ENCODE measurements at places on chromosomes 1 and 21. TPM values are rescaled to one million over a fixed set of nuclear protein-coding genes. Genes with fewer than 3 reads are reported as not detected.

The SH2D1B gene
- not detected for total RNA-seq

The SLAMF6 gene
- total RNA-seq = not detected

The AMY1C gene
- not detected for total RNA-seq

The PIGM gene
- 5.0 TPM for total RNA-seq

The HORMAD1 gene
- not detected for total RNA-seq

The FMN2 gene
- total RNA-seq = 0.34 TPM

The ADORA3 gene
- total RNA-seq = not detected

The KCNJ9 gene
- not detected for total RNA-seq

The PADI1 gene
- 0.15 TPM for total RNA-seq

The SPATA21 gene
- not detected for total RNA-seq

The KCNK2 gene
- total RNA-seq = 14.1 TPM

The SHE gene
- 1.00 TPM for total RNA-seq

The CCDC18 gene
- total RNA-seq = 4.5 TPM

The IL10RB gene
- 43.0 TPM for total RNA-seq

The RRP1B gene
- 16.9 TPM for total RNA-seq

The SERPINC1 gene
- 0.15 TPM for total RNA-seq

The OR2T29 gene
- total RNA-seq = not detected

The PPP1R15B gene
- 28.0 TPM for total RNA-seq

The PAQR6 gene
- 1.4 TPM for total RNA-seq

The SELP gene
- total RNA-seq = not detected

The TMEM52 gene
- total RNA-seq = 0.33 TPM

The UQCRH gene
- 297 TPM for total RNA-seq

The CYYR1 gene
- total RNA-seq = not detected

The ASPM gene
- total RNA-seq = 22.7 TPM

The NPPA gene
- not detected for total RNA-seq

The AMY1B gene
- total RNA-seq = not detected

The KLHDC9 gene
- total RNA-seq = 1.5 TPM

The FMOD gene
- total RNA-seq = 0.36 TPM

The TEX38 gene
- not detected for total RNA-seq

The C1orf53 gene
- total RNA-seq = 4.3 TPM

The PSMD4 gene
- 172 TPM for total RNA-seq

The PADI4 gene
- not detected for total RNA-seq

The GJA4 gene
- total RNA-seq = not detected

The IL20 gene
- 0.31 TPM for total RNA-seq

The C1QB gene
- total RNA-seq = not detected

The ACTA1 gene
- not detected for total RNA-seq

The S100B gene
- total RNA-seq = 667 TPM

The ALDH4A1 gene
- total RNA-seq = 17.1 TPM

The SOX13 gene
- 42.9 TPM for total RNA-seq

The TMEM201 gene
- 23.1 TPM for total RNA-seq

The GPR37L1 gene
- total RNA-seq = not detected

The SH3BGR gene
- 1.00 TPM for total RNA-seq

The CYP4A22 gene
- total RNA-seq = not detected

The SDC3 gene
- 168 TPM for total RNA-seq

The SELL gene
- under 0.01 TPM for total RNA-seq

The STUM gene
- total RNA-seq = 0.33 TPM

The UBE2U gene
- total RNA-seq = under 0.01 TPM

The TLR5 gene
- total RNA-seq = under 0.01 TPM

The B3GALT2 gene
- total RNA-seq = 0.62 TPM

The S100A14 gene
- not detected for total RNA-seq

The RNU1-3 gene
- under 0.01 TPM for total RNA-seq

The APCS gene
- not detected for total RNA-seq

The RPS6KA1 gene
- 10.3 TPM for total RNA-seq

The ZNF697 gene
- 35.3 TPM for total RNA-seq

The RGS13 gene
- not detected for total RNA-seq

The ILDR2 gene
- total RNA-seq = not detected

The KCNE2 gene
- total RNA-seq = not detected

The FCRL5 gene
- total RNA-seq = not detected
